Activated CD8-positive, alpha-beta memory T cell treated with anti-CD3 and anti-CD28 coated beads for 1 hour (primary cell): ENCODE measurements at places on chromosomes 12 and 14.

GRCh38 chr12:76457010-76457409 lies 102.6 kb downstream of the OSBPL8 start:
- DNase-seq: no peak

DNA sequence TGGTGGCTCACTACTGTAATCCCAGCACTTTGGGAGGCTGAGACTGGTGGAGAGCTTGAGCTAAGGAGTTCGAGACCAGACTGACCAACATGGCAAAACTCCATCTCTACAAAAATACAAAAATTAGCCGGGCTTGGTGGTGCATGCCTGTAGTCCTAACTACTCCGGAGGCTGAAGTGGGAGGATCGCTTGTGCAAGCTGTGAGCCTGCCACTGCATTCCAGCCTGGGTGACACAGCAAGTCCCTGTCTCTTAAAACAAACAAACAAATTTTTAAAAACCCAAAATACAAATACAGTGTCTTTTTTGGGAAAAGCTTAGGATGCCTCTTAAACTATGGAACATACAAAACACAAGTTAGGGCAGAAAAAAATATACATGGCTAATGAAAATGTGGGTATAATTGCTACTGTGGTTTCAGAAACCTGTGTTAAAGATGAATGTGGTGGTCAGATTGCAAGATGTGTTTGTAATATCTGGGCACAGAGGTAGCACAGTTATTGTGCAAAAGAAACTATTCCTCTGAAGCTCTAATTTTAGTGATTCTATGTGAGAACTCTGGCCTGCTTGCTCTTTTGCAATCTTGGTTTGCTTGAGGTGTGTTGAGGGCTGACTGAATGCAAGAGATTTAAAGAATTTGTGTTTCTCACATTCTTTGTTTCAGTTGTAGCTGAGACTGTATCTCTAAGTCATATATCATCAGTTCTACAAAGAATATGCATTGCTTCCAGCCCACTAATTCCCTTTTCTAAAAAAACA lies 3.9 kb upstream of the HSPA2 start:
- DNase-seq: no peak

DNA sequence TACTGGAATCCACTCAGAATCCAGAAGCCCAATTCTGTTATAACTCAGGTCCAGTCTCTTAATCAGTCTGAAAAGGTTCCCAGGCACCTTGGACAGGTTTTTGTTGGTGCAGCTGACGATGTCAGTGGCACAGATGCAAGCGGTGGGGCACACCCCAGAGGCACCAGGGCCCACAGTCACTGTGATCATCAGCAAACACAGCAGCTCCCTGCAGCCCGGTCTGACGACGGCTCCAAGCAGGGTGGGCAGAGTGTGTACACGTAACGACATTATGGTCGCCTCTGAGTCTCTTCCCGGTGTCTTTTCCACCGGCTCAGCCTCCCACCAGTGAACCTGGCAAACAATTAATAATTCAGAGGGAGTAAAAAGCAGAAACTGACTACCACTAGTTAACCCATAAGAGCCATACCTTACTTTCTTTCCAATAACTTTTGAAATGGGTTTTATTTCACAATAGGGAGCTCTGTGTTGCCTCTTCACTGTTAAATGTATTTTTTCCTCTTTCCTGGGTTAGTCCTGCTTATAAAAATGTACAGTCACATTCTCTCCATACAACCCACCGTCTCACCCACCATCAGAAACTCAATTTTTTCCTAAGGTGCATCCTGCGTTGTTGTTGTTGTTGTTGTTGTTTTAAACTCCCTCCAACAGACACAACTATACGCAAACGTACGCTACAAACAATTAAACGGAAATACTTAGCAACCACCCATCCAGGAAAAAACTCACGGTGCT lies 521 bp upstream of the PCED1B start:
- no peak for DNase-seq

DNA sequence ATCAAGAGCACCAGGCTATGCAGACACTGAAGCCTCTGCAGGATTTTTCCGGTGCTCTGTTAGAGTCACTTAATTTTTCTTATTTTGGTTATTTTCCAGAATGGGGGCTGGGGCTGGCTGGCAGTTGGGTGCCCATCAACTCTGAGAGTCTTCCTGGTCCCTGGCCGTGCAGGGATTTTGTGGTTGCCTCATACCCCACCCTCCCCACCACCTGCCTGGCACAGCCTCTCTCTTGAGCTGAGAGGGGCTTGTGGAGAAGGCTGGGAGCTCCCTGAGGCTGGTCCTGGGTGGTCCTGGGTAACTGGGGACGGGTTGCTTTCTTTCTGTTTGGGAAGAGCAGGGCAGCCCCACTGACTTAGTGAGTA lies 23.3 kb downstream of the LRTM2 start:
- no peak for DNase-seq

DNA sequence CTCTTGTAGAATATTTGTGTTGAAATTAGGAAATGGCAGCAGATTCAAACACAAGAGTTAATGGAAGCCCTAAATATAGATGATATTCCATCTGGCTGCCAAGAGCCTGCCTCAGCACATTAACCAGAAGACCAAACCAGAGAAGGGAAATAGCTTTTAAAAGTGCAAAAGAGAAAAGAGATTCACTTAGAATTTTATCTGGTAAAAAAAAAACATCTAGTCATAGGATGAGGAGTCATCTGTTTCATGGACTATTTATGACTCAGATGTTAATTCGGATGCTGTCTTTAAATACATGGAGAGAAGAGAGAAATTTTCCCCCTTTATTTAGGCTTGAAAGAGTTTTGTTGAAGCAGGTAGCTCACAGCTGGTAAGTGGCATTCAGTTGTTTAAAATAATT lies 201.6 kb upstream of the NUDT4 start:
- DNase-seq: no peak

DNA sequence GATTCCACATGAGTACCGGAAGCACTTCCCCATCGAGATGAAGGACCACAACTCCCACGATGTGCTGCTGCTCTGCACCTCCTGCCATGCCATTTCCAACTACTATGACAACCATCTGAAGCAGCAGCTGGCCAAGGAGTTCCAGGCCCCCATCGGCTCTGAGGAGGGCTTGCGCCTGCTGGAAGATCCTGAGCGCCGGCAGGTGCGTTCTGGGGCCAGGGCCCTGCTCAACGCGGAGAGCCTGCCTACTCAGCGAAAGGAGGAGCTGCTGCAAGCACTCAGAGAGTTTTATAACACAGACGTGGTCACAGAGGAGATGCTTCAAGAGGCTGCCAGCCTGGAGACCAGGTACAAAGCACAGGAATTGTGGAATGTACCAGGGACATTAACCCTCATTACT lies 22.4 kb upstream of the GALNT16 start:
- no peak for DNase-seq

DNA sequence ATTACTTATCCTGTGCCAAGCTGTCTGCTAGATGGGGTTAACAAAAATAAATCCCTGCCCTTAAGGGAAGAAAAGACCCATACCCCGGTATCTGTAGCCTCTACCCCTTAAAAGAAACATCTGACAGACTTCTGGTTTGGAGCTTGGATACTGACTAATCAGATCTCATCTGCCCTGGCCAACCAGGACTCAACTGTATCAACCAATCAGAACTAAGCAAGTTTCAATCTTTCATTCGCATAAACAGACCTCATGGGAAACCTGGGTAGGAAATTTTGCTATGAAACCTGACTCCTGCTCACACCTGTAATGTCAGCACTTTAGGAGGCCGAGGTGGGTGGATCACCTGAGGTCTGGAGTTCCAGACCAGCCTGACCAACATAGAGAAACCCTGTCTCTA lies 26.4 kb upstream of the PRMT8 start:
- no peak for DNase-seq

DNA sequence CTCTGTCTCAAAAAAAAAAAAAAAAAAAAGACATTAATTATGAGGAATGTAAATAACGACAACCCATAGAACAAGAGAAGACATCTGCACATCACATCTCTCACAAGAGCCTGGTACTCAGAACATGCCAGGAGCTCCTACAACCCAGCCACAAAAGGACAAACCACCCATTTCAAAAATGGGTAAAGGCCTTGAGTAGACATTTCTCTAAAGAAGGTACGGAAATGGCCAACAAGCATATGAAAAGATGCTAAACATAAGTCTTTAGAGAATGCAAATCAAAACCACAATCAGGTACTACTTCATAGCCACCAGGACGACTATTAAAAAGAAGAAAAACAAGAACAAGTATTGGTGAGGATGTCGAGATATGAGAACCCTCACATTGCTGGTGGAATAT lies 13.3 kb downstream of the AMN start:
- DNase-seq: no peak

- no peak for DNase-seq
Observed at GRCh38 chr14:30980980-30981379, 44.5 kb upstream of the AP4S1 start.

- no peak for DNase-seq
Observed at GRCh38 chr14:76334316-76334715, 41.6 kb upstream of the ESRRB start.
